ENCODE measurements at places on chromosomes 13 and 19. TPM values are rescaled to one million over a fixed set of nuclear protein-coding genes. Genes with fewer than 3 reads are reported as not detected.

DNA sequence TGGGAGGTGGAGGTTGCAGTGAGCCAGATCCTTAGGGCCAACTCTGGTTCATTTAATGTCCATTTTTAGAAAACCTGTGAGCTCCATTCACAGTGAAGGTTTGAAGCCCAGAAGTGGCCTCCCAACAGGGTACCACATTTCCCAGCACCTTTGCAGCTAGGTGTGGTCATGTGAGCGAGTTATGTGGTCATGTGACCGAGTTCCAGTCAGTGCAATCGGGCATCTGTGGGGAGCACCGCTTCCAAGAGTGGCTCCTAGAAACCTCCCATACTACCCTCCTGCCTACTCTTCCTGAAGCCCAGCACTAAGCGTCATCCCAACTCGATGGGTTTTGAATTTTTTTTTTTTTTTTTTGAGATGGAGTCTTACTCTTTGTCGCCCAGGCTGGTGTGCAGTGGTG is 663 bp upstream of the PLA2G4C start:
- DNase-seq = no peak

DNA sequence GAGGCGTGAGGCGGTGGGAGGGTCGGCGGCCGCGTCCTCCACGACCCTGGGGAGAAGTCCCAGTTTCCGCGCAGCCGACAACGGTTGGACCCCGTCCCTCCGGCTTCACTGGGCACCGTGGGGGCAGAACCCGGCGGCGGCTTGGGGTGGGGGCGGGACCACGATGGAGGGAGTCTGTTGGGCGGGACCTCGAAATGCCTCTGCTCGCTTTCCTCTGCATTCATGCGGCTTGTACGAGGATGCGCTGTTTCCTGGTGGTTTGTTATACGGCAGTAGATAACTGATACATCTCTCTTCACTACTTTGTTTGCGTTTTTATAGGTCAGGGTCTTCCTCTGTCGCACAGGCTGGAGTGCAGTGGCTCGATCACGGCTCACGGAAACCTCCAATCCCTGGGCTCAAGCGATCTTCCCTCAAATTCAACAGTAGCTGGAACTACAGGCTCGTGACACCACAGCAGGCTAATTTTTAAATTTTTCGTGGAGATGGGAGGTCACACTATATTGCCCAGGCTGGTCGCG is 24.6 kb upstream of the ZNF846 start:
- peak; percentile 69 for DNase-seq

Gene ARMC6
- total RNA-seq = 12.2 TPM

DNA sequence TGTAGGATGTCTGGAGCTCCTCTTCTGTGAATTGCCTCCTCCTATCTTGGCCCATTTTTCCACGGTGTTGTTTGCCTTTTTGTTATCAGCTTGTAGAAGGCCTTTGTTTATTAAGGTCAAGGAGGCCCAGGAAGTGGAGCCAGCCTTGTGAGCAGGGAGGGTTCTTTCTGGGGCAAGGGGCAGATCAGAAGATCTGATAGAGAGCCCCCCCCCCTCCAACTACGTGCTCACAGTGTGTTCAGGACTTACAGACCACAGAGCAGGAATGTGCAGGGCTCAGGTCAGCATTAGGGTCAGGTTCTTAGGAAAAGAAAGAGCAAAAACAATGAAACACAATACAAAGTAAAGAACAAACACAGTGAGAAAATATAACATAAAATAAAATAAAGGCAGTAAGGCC is 59.4 kb downstream of the CCNE1 start:
- no peak for DNase-seq

Gene MEF2B
- not detected for total RNA-seq

- DNase-seq = no peak
Observed at GRCh38 chr13:89694451-89694850, 1653.0 kb upstream of the MIR17HG start.

DNA sequence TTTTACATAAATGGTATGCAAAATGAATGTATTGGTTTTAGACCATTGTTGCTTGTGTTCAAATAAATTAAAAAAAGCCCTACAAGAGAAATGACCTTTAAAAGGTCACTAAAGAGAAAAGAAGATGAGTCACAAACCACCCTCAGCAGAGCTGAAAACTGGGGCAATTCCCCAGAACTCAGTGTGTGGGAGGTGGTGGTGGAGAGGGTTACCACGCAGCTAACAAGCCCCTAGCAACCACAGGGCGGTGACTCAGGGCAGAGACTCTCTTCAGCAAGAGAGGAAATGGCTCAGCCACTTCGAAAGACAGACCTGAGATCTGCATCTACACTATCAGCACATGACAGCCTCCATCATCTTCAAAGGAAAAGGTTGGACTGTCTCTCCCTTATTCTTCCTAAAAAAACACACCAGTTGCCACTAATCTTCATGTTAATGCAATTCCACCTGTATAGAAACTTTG is 29.4 kb upstream of the NDFIP2 start:
- DNase-seq = no peak

DNA sequence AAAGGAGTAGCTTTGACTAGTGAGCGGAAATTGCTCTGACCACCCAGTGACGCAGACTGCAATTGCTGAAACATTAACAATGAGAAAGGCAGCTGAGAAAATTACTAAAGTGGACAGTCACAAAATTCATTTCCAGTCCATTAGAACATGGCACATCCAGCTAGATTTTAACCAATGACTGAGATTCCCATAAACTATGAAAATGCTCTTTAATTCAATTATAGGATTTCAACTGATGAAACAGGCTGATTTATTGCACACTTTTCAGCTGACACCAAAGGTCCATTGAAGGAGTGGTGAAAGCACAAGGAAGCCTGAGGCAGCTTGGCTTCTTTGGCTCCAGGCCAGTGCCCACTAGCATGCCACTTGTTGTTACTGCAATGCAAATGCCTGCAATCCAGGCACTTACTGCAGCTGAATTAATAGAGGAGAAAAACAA is 933.4 kb downstream of the SLITRK6 start:
- peak; percentile 32 for DNase-seq

Gene WDR87
- total RNA-seq = not detected

DNA sequence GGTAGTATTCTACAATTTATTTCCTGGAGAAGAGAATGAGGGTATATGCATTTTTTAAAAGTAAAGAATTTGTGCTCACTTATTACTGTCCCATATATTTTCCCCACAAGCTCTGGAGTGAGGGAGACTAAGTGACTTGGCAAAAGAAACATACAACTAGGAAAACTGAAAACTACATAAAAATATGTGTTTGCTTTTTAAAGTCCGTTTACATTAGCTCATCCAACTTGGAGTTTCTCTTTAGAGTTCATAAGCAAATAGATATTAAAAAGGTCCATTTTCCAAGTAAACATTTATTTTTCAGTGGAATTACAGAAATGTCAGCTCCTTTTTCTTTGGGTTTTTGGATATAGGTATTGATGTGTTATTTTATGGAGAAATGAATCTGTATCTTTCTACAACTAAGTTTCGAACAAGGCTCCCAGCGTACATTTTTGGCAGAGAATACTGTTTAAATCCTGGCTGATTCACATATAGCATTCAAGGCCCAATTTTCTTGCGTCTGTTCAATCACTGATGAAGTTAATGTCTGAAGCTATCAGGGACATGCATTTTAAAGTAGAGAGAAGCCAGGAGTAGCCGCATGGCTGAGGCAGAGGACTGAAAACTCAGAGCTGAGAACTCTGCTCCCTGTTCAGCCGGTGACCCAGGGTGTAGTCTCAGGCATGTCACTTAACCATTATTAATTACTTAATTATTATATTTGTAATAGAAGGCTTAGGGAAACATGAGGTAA is 729.4 kb downstream of the EFNB2 start:
- no peak for DNase-seq

Measured in left ventricle myocardium superior (tissue), 1 donor.